ENCODE measurements at places on chromosomes 5 and 9. TPM values are rescaled to one million over a fixed set of nuclear protein-coding genes. Genes with fewer than 3 reads are reported as not detected.

- no peak for DNase-seq
Observed at GRCh38 chr5:178078197-178079010, 34.9 kb upstream of the N4BP3 start.

DNA sequence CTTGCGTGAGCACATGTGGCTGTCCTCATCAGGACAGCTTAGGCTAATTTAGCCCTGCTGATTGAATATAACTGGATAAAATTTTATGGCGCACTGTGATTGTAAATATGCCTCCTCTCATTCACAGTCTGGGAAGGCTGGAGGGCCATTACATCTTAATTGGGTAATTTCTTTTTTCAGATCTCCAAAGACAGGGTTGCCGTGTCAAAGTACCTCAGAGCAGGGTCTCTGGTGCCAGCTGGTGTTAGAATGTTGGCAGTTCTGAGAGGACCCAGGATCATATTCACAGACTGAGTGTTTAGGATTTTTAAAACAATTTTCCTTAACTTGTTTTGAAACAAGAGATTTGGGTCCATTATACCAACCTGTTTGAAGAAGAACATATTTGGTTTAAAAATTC is 455.7 kb upstream of the TLE4 start:
- DNase-seq, result no peak

PCDHGA3 gene
- polyA plus RNA-seq, result 0.96 TPM

DNA sequence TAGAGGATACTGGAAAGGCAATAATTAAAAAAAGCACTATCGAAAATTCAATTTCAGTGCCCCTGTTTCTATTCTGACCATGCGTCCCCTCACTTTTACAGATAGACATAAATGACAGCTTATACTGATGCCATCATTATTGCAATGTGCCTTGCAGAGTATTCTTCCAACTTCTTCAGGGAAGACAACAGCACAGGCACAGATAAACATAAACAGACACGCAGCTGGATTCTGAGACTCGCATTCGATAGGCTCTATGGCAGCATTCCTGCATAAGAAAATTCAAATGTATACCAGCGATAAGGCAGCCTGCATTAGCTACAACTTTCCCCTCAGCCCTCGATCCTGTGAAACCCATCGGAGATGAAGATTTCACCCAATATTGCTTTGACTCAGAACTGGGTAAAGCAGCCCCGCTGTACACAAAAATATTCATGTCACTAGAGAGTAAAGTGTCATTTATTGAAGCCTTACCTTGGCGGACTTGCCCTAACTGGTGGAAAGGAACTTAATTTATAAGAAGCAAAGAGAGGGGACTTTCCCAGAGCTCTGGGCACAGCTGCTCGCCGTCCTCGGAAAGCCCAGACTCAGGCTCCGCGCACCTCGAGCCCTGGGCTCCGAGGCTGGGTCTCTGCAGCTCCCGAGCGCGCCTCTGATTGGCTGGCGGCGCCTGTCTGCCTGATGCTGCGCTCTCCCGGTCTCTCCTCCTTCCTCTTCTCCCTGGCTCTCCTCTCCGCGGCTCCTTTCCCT is at the start of gene CDH18:
TSS of gene CDH18 (minus strand) at position 589 of the 750 bp plus-strand sequence. CDS start 149,214 bp downstream, outside the sequence.
- DNase-seq, result peak; percentile 5

- no peak for DNase-seq
Observed at GRCh38 chr5:147830035-147830434, 1.4 kb downstream of the SPINK1 start.

DNA sequence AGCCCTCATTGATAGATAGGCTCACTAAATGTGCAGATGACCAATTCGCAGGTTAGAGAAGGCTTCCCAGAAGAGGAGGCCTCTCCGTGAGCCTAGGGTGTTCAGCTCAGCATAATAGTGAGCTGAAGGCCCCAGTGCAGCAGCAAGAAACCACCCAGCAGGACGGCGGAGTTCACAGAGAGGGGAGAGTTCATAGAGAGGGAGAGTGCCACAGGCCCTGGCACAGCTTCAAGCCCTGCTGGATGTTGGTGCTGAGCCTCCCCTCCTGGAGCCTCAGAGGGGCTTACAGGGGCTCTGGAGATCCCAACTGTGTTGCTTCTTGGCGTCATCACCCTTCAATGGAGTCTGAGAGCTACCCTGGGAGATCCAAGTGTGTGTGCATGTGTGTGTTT is 2.1 kb downstream of the SLC22A5 start:
- DNase-seq, result no peak

DNA sequence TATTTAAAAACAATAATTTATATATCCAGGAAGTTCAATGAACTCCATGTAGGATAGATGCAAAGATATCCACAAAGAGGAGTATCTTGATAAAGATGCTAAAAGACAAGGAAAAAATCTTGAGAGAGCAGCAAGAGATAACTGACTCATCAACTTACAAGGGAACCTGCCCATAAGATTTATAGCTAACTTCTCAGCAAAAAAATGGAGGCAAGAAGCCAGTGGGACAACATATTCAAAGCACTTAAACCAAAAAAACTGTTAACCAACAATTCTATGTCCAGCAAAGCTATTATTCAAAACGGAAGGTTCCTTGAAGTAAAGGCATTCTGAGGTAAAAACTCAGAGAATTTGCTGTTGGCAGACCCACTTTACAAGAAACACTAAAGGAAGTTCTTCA is 20.3 kb downstream of the RABGAP1 start:
- DNase-seq, result no peak

- peak; percentile 23 for DNase-seq
Observed at GRCh38 chr9:69027355-69028097, 8.0 kb upstream of the FXN start.

PCDHB4 gene
- polyA plus RNA-seq, result 1.6 TPM

- no peak for DNase-seq
Observed at GRCh38 chr5:104612005-104612404, 1049.4 kb upstream of the NUDT12 start.

DNA sequence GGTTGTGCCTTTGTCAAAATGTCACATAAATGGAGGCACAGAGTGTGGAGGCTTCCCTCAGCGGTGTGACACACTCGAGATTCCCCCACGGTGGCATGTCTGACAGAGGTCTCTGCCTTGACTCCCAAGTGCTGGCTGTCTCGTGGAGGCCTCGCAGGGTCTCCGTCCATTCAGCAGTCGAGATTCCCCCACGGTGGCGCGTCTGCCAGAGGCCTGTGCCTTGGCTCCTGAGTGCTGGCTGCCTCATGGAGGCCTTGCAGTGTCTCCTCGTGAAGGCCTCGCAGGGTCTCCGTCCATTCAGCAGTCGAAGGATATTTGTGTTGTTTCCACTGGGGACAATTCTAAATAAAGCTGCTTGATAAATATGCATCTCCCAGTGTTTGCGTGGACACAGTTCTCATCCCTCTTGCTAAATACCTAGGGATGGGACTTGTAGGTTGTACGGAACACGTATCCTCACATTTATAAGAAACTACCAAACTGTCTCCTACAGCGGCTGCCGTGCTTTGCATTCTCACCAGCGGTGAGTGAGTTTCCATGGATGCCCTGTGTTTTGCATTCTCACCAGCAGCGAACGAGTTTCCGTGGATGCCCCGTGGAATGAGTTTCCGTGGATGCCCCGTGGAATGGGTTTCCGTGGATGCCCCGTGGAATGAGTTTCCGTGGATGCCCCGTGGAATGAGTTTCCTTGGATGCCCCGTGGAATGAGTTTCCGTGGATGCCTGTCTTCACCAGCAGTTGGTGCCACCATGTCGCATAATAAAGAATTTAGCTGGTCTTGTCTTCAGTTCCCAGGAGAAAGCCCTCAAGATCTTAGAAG is 25.8 kb downstream of the PNPLA7 start:
- DNase-seq, result no peak

VPS13A gene
- polyA plus RNA-seq, result 56.0 TPM

- no peak for DNase-seq
Observed at GRCh38 chr5:141637123-141637766, 448 bp downstream of the RELL2 start.

GRCh38 chr9:74447451-74448193 is 49.5 kb upstream of the RORB start:
- no peak for DNase-seq

WNT8A gene
- polyA plus RNA-seq, result not detected

DNA sequence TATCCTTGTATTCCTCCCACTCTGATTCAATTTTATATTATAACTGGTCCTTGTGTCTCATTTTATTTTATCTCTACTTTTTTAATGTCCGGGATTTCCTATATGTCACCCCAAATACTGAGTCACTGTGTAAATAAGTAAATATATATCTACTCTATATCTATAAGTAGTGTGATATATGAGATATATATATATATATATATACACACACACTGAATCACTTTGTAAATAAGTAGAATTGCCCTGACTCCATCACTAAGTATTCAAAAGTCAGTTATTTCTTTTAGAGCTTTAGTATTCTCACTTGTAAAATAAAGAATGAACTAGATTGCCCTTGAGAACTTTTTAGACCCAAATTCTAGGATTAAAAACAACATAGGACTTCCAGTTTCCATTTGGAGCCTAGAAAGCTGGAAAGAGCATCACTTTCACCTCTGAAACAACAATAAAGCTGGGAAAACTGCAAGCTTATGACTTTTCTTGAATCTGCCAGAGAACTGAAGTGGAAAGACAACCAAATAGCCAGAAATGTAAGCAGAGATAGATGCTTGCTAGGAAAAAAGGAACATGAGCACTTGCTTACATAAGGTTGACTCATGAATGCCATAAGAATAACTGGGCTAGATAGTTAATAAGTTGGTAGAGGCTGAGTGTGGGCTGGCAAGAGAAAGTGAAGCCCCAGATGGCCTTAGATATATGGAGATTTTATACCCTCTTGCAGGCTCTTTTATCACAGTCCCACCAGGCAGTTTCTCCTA is 171.1 kb upstream of the TLX3 start:
- no peak for DNase-seq

IL17B gene
- polyA plus RNA-seq, result 4.0 TPM

GRCh38 chr5:821504-821903 is 29.3 kb downstream of the ZDHHC11 start:
- DNase-seq, result no peak

FAM53C gene
- polyA plus RNA-seq, result 30.6 TPM

SHOC1 gene
- 0.10 TPM for polyA plus RNA-seq

- DNase-seq, result no peak
Observed at GRCh38 chr9:127628758-127629467, 16.8 kb downstream of the STXBP1 start.

DNA sequence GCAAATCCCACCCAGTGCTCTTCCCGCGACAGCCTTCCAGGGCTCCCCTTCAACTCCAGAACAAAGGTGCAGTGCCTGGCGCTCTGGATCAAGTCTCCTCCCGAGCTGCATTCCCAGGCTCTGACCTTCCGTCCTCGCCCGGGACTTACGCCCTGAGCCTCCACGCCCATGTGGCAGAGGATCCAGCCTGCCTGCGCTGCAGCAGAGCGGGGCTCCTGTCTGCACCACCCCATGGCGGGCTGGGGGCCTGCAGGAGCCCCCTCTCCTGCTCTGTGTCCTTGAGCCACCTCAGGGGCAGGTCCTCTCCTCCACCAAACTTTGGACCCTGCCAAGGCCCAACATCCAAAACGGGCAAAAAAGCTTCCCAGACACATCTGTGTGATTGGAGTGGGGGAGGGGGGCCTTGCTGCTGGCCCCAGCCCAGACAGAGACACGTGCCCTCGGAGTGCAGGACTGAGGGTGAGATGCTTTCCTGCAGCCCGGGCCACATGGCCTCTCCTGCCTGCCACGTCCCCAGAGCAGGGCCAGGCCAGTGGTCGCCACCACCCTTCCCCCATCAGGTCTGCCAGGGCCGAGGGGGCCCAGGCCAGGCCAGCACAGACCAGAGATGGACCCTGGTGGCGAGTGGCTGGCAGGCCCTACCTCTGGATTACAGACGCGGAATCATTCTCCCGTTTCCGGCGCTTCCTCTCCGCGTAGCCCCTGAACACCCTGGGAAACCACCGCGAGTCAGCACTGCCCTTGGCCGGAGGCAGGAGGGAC is 4.4 kb downstream of the NSMF start:
- DNase-seq, result peak; percentile 66

GRCh38 chr9:128551657-128552152 is 682 bp upstream of the SPTAN1 start:
- DNase-seq, result no peak

GRCh38 chr9:90526386-90526785 is 116.2 kb downstream of the DIRAS2 start:
- no peak for DNase-seq

SHISAL2B gene
- 0.06 TPM for polyA plus RNA-seq

DNA sequence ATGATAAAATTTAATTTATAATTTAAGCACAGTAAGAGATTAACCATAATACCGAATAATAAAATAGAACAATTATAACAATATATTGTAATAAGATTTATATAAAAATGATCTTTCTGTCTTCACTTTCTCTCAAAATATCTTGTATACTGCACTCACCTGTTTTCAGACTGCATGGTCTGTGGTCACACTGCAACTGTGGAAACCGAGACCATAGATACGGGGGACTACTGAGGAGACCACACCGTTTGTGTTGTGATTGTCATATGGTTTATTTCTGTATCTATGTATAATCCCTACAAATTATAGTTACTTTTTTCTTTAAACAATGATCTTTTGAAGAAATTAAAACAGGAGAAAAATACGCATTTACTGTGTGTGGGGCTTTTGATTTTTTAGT is 78.8 kb upstream of the TNFAIP8 start:
- DNase-seq, result no peak

SPINK6 gene
- polyA plus RNA-seq, result not detected

PDE6A gene
- 1.0 TPM for polyA plus RNA-seq

ARSI gene
- 2.2 TPM for polyA plus RNA-seq

GRCh38 chr9:129052592-129052991 is 16.2 kb downstream of the MIGA2 start:
- DNase-seq, result no peak

DNA sequence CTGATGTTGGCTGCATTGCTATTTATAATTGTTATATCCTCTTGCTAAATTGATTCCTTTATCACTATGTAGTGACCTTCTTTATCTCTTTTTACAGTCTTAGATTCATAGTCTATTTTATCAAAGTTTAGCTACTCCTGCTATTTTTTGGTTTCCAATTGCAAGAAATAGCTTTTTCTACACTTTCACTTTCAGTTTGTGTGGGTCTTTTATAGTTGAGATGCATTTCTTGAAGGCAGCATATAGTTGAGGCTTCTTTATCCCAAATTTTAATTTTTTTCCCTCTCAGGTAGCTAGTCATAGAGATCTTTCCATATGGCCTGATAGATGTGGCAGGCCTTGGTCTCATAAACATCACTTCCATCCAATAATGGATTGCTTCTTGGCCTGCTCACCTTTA is 228.5 kb downstream of the COMMD10 start:
- no peak for DNase-seq

RELL2 gene
- polyA plus RNA-seq, result 2.0 TPM

Measured in large intestine (tissue), 12 donors.